ENCODE measurements at places on chromosomes 2 and 18.
A peak's percentile ranks its signal among the peaks of the same experiment; 100 is the strongest.

GRCh38 chr2:95281786-95282185 lies 7.5 kb downstream of the PROM2 start:
- no peak for DNase-seq

- DNase-seq: no peak
Measured at GRCh38 chr2:47003641-47004427, 88.2 kb upstream of the MCFD2 start.

DNA sequence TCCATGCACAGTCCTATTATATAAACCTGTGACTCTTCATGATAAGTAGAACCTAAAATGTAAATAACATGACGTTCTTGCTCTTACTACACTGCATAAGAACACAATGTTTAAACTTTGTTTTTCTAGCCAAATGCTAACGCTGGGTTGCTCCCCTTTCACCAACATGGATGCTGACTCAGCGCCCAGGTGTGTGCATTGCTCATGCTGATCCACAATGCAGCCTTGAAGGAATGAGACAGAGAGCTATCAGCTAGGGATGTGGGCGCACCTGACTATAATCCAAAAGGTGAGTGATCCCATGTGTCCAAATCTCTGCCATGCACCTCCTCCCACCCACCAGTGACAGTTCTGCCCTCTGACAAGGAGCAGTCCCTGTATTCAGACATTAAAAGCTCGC lies 235.0 kb downstream of the IRS1 start:
- DNase-seq: no peak

- DNase-seq: no peak
Measured at GRCh38 chr2:168192839-168193616, 54.4 kb downstream of the STK39 start.

GRCh38 chr18:46891742-46892214 lies 25.5 kb downstream of the PIAS2 start:
- DNase-seq: peak; percentile 87

GRCh38 chr2:127082974-127083373 lies 24.0 kb downstream of the BIN1 start:
- DNase-seq: no peak

DNA sequence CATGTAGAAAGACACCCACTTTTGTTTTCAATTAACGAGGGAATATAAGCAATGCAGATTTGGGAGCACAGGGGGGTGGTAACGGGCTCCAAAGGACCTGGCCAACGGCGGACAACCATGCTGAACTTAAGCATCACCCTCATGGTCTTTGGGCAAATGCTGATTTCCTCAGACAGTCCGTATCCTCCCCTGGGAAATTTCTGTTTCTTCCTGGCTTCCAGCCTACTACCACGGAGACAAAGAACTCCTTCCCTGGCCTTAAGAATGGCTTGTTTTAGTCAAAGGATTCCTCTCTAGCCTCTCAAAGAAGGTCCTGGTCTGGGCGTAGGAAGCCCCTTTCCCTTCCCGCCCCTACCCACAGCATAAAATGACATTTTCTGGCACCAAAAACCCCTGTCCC lies 34.3 kb downstream of the EN1 start:
- DNase-seq: no peak
